NCI-H226 (cell line): ENCODE measurements at places on chromosomes 7 and 10.

- DNase-seq, result no peak
Measured at GRCh38 chr10:74238031-74238431, 87.0 kb downstream of the ADK start.

GRCh38 chr7:149191851-149192250 lies 3.5 kb upstream of the ZNF282 start:
- no peak for DNase-seq

GRCh38 chr7:15332956-15333355 lies 228.9 kb downstream of the AGMO start:
- DNase-seq, result no peak

GRCh38 chr7:147015999-147016398 lies 899.4 kb downstream of the CNTNAP2 start:
- DNase-seq, result no peak

DNA sequence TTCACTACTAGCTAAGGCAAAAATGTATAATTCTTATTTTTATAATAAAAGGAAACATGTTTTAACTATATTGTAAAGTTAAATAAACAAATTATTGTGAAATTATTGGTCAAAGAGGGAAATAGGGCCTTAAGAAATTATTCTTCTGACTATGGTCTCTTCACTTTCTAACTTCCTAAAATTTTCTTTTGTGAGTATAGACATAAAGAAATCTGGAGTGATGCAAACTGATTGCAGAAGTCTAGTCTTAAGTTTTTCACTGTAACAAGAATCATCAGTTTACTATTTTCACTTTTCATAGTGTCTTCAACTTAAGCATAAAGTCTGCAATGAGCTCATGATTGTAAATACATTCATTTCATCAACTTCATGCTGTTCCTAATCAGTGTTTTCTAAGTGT lies 525.4 kb downstream of the TFEC start:
- no peak for DNase-seq

GRCh38 chr10:61702584-61702983 lies 39.9 kb downstream of the CABCOCO1 start:
- no peak for DNase-seq

GRCh38 chr10:50600286-50600685 lies 23.5 kb downstream of the SGMS1 start:
- DNase-seq, result no peak

DNA sequence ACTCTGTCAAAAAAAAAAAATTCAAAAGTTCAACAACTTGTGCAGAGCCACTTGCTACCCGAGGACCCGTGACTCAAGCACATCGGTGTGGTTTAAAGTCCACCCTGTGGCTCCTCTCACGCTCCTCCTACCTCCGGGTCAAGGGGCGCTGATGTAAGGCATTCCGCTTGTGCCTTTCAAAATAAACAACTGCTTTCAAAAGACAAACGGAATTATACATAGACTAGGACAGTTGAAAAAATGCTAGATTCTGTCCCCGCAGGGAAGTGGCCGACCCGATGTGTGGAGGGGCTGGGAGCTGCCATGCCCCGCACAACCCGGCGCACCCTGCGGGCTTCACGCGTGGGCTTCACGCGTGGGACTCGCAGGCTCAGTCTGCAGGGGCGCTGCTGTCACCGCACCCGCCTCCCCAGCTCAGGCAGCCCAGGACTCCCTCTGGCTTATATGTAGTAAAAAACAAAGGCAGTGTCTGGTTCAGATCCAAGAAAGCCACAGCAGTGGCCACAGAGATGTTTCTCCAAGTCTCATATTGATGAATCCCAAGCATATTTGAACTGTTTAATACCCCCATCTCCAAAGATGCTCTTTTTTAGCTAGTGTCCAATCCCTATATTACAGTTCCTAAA lies 239.7 kb upstream of the INHBA start:
- no peak for DNase-seq

- no peak for DNase-seq
Measured at GRCh38 chr7:155103839-155104238, 33.7 kb downstream of the HTR5A start.

GRCh38 chr7:92095380-92095779 lies 38.9 kb downstream of the CYP51A1 start:
- no peak for DNase-seq

- DNase-seq, result peak; percentile 77
Measured at GRCh38 chr7:155066417-155066950, 3.6 kb upstream of the HTR5A start.

GRCh38 chr7:55593515-55594318 lies 21.4 kb upstream of the VOPP1 start:
- peak; percentile 42 for DNase-seq

DNA sequence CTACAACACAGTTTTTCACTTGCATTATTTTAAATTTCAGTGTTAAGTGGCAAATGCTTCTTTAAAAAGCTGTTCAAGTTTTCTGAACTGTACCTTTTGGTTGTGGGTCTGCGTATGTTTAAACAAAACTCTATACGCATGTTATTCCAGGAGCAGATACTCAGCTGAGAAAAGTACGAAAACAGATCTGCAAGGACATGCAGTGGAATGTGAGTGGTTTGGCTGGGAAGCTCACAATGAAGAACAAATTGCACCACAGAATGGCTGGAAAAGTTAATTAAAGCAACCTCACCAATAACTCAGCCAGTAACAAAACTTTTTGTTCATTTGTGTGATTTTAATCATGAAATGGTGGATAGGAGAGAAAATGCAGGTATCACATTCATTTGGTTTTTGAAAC lies 17.6 kb downstream of the GLI3 start:
- no peak for DNase-seq

DNA sequence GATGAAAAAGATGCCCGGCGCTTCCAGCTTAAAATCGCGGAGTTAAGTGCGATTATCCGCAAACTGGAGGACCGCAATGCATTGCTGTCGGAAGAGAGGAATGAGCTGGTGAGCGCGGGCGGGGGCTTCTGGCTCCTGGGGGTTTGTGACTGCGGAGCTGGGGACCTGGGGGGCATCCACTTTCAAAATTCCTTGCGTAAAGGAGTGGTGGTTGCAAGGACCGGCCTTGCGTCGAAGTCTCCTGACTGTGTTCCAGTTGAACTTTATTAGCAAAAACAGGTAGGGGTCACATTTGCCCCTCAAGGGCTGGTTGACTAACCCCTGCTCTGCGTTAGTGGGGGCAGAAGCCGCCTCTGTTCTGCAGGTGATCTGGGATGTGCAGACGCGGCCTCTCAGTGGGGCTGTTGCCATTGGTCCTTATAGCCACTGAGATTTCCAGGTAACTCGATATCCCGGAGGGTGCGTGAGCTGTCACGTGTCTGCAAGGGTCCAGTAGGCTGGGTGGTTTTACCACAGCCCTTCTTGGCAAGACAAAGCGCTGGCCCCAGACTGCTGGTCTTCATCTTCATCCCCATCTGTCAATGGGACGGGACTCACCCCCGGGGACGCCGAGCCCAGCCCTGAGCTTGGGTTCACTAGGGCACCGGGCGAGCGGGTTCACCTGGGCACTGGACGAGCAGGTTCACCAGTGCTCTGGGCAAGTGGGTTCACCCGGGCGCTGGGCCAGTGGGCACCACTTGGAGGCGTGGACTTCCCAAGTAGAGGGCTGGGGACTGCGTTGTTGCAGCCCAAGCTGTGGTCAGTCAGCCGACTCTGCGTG lies 51.5 kb upstream of the DPYSL4 start:
- no peak for DNase-seq

DNA sequence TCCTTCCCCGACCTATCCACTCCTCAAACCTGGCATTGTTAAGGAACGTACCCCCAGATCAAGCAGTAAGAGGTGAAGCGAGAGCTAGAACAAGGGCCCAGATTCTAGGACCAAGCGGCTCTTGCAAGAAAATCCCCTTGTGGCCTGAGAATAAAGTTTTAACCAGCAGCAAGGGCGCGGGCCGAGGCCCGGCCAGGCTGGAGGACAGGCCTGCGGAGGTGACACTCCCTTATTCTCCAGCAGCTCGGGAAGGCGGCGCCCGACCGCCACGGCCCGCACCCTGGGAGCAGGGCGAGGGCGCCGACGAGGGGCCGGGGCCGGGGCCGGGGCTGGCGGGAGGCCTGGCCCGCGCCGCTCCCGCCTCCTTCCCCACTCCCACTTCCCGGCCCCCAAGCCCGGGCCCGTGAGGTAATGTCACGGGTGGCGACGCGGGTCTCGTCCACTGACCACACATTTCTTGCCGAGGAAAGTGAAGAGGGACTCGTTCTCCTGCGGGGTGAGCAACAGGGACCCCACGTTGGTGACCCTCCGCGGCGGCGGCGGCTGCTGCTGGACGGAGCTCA lies 551 bp downstream of the WASL start:
- DNase-seq, result no peak

DNA sequence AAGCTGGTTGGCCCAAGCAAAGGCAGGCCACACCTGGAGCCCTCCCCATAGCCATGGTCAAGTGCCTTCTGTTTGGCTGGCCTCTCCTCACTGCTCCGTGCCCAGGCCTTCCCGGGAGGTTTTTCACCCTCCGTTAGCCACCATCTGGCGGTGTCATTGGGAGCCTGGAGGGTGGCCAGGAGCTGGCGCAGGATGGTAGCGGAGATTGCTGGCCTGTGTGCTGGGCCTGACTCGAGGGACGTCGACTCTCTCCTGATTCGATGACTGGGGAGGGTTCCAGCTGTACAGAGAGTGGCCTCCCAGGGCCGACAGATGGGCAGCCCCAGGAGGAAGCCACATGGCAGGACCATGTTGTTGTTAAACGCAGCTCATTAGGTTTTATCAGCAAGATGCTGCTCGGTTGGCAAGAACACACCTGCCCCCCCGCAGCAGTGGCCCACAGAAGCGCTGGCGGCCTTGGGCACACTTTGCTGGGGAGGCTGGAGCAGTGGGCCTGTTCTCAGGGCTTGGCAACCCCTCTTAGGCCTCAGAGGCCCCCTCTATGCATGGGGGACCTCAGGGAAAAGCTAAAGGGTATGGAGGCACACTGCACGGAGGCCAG lies 64.0 kb upstream of the CACUL1 start:
- no peak for DNase-seq

DNA sequence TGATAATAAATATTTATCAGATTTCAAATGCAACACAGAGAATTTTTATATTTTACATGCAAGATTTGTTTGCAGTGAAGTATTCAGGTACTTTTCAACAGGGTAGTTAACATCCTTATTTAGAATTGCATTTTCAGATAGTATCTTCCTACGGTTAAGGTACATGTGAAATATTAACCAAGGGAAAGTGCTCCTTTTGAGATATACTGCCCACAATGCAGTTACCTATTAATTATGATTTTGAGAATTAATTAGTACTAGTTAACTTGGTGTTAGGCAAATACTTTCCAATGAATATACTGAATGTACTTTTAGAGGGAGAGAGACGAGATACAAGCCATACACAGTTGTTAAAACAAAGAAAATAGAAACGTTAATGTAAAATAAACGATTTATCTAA lies 206.2 kb upstream of the YAE1 start:
- no peak for DNase-seq

- DNase-seq, result peak; percentile 80
Measured at GRCh38 chr7:3217166-3217565, 83.9 kb upstream of the SDK1 start.

DNA sequence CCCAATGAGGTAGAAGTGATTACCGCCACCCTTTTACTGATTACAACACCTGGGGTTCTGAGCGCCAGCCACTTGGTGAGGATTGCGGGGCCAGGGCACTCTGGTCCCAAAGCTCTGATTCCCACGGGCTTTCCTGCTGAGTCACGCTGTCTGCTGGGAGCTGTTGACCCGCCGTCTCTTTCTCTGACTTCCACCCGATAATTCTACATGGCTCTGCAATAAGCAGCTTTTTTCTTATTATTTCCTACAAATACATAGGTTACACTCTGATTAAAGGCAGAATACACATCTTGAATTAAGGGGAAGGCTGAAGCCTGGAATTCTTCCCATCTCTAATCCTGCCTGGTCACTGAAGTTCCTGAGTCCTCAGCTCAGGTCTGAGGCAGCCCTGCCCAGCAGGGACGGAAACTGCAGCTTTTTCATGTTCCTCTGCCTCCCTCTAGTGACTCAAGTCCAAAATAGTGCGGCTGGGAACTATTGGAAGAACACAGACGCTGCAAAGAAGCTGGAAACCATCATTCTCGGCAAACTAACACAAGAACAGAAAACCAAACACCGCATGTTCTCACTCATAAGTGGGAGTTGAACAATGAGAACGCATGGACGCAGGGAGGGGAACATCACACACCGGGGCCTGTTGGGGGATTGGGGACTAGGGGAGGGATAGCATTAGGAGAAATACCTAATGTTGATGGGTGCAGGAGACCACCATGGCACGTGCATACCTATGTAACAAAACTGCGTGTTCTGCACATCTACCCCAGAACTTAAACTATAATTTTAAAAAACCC lies 178.3 kb downstream of the PRKCQ start:
- DNase-seq, result peak; percentile 62

DNA sequence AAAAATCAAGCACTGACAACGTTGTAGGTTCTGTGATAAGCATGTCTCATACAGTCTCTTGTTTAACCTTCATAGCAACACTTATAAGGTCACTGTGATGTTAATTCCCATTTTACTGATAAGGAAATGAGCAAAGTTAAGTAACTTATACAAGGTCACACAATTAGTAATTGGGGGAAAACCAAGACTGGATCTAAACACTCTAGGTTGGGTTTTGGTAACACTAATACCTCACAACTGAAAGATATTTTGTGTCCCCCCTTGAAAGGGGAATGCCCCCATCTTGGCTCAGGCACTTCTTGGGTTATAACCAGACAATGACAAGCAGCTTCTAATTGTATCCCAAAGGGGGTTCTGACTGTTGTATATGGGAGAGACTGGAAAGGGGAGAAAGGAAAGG lies 36.0 kb upstream of the ABCB4 start:
- no peak for DNase-seq

DNA sequence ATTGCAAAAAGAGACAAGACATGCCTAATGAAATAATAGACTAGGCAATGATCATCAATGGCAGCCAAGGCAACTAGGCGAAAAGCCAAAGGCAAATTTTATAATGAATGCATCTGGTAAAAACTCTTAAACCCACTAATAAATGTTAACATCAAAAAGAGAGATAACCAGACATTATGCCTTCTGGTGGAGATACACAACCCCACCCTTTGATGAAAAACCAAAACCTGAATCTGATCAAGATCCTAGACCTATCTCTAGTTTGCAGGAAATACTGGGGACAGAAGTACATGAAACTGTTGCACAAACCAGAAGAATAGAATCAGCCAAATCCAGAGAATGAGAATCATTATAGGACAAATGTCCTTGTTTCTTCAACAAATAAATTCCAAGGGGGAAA lies 22.0 kb upstream of the GSAP start:
- DNase-seq, result no peak

- DNase-seq, result no peak
Measured at GRCh38 chr7:55050281-55050680, 31.5 kb downstream of the EGFR start.

DNA sequence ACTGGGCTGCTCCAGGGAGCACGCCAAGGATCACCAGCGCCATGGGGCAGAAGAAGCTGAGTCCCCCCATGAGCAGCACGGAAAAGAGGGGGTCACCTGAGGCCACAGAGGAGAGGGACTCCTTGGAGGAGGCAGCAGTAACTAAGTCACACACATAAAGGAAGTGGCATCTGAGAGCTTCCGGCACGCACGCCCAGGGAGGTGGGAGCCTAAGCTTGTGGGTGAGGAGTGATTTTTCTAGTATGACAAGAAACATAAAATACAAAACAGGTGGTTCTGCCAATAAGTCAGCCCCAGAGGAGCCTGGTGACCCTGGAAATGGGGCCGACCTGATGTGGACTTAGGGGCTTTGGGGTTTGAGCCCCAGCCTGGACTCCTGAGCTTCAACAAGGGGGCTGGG lies 60.8 kb downstream of the CARD11 start:
- no peak for DNase-seq

GRCh38 chr10:23413629-23414089 lies 25.2 kb upstream of the OTUD1 start:
- no peak for DNase-seq

GRCh38 chr10:93954299-93954698 lies 39.4 kb upstream of the PLCE1 start:
- DNase-seq, result no peak
